Ovary (tissue), 10 donors: ENCODE measurements at places on chromosomes 7 and 10.

DNA sequence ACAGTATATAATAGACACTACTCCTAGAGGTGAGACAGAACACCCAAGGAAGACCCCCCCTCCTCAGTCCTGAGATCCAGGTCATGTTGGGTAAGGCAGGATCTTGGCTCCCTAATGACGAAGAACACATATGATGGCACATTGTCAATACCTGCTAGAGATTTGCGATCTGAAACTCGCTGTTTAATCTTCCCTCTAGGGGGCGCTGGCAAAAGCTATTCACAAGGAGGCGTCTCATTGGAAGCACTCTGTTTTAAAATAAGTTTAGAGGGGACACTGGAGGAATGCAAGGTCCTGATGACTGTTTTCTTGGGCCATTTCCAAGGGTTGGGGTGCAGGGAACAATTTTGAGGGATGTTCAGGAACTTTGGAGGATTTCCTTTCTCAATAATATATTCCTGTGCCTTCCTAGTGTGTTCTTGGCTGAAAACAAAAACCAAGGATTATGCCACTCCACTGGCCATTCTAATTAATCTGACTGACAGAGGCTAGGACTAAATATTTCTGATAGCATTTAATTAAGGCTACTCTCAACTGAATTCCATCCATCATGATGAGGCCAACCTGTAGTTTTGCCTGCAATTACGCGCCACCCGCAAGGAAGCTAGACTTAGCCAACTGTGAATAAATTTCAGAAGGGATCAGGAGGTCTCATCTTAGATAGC lies 1013.8 kb upstream of the MBL2 start:
- no peak for DNase-seq

- no peak for DNase-seq
Measured at GRCh38 chr10:47383261-47384147, 589 bp downstream of the ZNF488 start.

GRCh38 chr7:31883761-31884164 lies 186.4 kb downstream of the PDE1C start:
- DNase-seq: no peak

GRCh38 chr7:35261041-35261440 lies 7.1 kb upstream of the TBX20 start:
- DNase-seq: no peak

DNA sequence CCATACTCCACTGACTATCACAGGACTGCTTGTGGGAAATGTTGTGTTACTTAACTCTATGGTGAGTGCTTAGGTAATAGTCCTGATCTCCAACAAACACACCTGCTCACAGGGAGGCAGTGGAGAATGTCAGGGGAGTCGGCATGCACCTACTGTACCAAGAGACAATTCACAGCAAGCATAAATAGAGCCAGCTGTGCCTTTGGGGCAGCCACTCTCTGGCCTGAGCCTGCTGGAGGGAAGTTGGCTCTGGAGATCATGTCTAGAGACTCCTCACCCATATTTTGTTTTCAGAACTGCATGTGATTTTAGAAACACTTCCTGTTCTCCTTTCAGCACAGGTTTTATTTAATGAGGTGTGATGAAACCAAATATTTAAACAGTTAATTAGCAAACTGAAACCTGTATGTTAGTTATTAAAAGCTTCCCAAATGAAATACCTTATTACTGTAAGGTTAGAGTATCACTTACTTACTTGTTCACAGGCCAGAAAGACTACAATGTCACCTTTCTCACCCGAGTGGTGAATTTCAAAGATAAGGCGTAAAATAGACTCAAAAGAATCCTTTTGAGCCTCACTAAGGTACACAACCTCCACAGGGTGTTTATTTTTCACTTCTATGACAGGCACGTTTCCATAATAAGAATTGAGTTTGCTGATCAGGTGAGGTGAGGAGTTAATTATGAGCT lies 21.8 kb downstream of the DHX32 start:
- no peak for DNase-seq

- DNase-seq: no peak
Measured at GRCh38 chr7:157479326-157479725, 142.5 kb downstream of the DNAJB6 start.

- DNase-seq: no peak
Measured at GRCh38 chr10:70715853-70716795, 43.8 kb downstream of the ADAMTS14 start.

DNA sequence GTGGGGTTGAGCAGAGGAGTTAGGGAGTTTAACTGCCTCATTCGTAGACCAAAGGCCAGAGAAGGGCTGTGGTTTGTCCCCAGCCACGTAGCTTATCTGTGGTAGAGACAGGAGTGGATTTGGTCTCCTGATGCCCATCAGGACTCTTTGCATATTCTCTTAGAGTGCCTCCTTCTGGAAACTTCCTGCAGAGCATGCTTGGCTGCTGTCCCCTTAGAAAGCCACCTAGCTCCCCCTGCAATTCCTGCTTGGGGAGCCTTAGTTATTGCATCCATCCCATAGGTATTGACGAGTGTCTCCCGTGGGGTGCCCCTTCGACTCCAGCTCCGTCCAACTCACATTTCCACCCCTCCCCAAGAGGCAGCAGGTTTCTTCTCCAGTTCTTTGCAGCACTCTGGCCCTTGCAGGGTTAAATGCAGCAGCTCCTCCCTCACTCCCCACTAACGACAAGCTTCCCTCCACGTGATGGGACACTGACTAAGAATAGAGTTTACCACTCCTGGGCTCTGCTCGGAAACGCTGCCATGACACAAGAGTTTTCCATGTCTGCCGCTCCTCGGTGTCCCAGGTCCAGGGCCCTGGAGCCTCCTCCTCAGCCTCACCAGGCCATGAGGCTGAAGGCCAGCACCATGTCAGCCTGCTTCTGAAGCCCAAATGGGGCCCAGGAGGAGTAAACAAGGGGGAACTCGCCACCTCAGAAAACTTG lies 147.8 kb upstream of the UNC5B start:
- DNase-seq: no peak

- DNase-seq: no peak
Measured at GRCh38 chr10:16603308-16603707, 81.6 kb upstream of the C1QL3 start.

- peak; percentile 66 for DNase-seq
Measured at GRCh38 chr7:94289071-94289470, 105.6 kb upstream of the COL1A2 start.

- no peak for DNase-seq
Measured at GRCh38 chr10:130159192-130159794, 23.1 kb downstream of the GLRX3 start.

GRCh38 chr10:119235356-119235755 lies 28.0 kb downstream of the GRK5 start:
- peak; percentile 76 for DNase-seq

DNA sequence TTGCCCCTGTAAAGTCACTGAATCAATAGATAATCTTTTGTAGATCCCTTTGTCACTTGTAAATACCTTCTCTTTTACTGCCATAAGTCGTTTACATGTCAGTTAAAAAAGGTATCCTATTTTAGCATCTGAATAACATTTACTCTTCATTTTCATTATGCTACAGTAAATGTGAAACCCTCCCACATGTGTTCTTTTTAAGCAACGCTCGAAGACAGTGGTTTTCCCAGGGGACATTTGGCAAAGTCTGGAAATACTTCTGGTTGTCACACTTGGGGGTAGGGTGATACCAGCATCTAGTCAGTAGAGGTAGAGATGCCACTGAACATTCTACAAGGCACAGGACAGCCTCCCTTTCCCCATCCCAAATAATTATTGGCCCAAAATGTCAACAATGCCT lies 23.7 kb downstream of the ATAD1 start:
- DNase-seq: no peak

- no peak for DNase-seq
Measured at GRCh38 chr10:103295374-103296015, 18.6 kb downstream of the INA start.

GRCh38 chr10:106652279-106652678 lies 512.2 kb downstream of the SORCS1 start:
- DNase-seq: no peak

DNA sequence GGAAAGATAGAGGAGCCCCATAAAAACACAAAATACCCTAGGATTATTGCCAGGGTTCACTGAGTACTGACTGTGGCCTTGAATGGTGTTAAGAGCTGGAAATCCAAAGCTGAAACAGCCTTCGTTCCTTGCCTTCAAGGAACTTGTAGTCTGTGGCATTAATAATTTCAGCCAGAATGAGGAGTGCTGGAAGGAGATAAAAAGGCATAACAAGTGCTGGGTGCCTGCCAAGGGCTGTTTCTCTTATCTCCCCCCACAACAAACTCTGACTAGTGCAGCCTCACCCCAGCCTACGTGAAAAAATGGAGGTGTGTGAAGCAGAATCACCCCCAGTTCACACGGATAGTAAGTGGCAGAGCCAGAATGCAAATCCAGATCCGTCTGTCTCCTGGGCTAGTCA lies 199.1 kb upstream of the LYZL2 start:
- no peak for DNase-seq

GRCh38 chr7:122983261-122983660 lies 12.2 kb downstream of the TAS2R16 start:
- DNase-seq: no peak

DNA sequence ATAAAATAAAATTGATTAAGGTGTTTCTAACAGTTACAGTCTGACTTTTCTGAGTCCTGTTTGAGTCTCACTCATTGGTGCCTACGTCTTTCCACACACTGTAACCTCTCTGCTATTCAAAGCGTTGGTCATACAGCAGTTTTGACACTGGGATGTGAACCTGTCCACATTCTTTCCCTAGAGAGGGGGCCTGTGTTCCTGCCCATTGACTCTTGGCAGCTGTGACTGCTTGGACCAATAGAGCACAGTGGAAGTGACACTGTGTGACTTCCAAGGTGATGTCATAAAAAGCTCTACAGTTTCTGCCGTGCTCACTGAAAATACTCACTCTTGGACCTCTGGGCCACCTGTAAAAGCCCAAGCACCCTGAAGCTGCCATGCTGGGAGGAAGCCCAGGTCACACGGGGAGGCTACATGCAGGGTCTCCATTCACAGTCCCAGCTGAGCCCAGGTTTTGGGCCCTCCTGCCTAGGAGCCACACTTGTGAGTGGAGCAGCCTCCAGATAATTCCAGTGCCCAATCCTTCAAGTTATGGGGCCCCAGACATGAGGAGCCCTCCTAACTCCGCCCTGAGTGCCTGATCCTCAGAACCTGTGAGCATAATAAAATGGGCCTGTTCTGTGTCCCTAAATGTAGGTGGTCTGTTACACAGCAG lies 704 bp upstream of the ANTXRL start:
- DNase-seq: no peak

DNA sequence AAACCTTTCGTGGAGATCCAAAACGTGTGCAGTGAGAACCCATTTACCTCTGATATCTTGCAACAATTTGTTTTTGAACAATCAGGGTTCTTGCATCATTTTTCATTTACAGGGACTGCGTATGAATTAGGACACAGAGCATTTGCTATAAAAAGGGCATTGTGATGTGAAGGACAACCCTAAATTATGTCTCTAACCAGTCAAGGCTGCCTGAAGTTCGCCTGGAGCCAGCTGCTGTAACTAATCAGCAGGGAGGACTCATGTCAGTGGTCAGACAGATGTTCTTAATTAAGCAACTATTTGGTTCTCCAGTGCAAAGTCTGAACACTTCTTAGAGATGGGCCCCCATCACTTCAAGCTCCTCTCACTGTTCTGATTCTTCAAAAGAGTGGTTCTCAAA lies 674.8 kb downstream of the KCNMA1 start:
- no peak for DNase-seq

- DNase-seq: no peak
Measured at GRCh38 chr10:6148908-6149307, 53.8 kb upstream of the PFKFB3 start.

GRCh38 chr10:74432841-74433594 lies 282.0 kb downstream of the ADK start:
- DNase-seq: no peak

- no peak for DNase-seq
Measured at GRCh38 chr10:31148951-31149350, 117.3 kb upstream of the ZNF438 start.

- DNase-seq: no peak
Measured at GRCh38 chr7:132349075-132349474, 227.2 kb downstream of the PLXNA4 start.

DNA sequence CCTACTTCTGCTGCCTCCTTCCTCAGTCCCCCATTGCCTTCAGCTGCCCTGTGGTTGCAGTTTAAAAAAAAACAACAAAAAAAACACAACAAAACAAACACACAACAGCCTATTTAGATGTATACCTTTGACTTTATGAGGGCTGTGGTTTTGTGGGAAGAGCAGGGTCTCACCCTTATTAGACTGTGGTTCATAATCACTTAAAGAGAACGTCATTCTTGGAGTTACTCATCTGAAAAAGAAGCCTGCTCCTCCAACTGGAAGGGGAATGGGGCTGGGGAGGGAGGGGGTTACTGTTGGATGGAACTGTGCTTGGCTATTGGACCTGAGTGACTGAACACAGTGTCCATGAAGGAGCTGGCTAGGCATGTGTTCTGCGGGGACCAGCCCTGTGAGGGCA lies 48.1 kb downstream of the SDK1 start:
- DNase-seq: no peak

GRCh38 chr7:24466168-24466768 lies 107.0 kb upstream of the PALS2 start:
- no peak for DNase-seq

DNA sequence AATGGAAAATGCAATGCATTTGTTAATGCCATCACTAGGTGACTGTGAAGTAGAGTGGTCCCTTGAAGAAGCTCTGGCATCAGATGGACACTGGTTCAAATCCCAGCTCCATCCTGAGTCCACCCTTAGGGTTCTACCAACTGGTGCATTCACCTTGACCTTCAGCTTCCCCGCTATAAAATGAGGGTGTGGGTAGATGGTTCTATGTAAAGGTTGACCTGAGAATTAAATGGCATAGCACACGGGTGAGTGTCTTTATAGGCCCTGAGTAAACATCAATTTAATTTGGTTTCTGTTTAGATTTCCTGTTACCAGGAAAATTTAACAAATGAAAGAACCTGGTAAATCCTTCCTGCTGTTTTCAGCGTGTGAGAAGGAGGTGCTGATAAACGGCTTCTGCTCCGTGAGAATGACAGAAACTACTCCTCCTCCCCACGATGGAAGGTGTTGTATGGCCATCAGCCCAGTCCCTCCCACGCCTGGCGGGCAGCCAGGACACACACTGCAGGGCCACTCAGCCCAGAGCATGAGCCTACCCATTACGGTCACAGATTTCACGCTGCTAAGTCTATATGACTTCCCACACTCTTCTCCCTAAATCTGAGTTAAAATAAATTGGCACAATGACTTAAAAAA lies 210.1 kb downstream of the TNS3 start:
- DNase-seq: peak; percentile 83

DNA sequence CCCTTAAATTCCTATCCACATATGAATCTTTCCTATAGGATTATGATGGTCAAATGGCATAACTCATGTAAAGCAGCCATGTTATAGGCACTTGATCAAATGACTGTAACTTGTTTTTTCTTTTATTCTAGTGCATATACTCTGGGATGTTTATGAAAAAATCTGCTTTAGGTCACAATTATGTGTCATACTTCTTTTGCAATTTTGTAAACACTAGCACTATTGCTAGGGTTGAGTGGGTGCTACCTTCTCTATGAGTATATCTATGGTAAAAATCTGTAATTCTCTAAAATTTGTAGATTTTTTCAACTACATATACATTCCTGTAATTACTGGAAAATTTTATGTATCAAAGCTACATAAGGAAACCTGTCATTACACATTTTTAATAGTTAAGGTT lies 50.0 kb downstream of the HGF start:
- DNase-seq: no peak

- no peak for DNase-seq
Measured at GRCh38 chr7:108027239-108027638, 24.3 kb upstream of the LAMB1 start.
